ENCODE measurements at places on chromosomes 4 and X. TPM values are rescaled to one million over a fixed set of nuclear protein-coding genes. Genes with fewer than 3 reads are reported as not detected.

- no peak for DNase-seq
Measured at GRCh38 chrX:138875472-138875871, 164.0 kb upstream of the FGF13 start.

- no peak for DNase-seq
Measured at GRCh38 chrX:77398330-77398954, 48.7 kb upstream of the FGF16 start.

DNA sequence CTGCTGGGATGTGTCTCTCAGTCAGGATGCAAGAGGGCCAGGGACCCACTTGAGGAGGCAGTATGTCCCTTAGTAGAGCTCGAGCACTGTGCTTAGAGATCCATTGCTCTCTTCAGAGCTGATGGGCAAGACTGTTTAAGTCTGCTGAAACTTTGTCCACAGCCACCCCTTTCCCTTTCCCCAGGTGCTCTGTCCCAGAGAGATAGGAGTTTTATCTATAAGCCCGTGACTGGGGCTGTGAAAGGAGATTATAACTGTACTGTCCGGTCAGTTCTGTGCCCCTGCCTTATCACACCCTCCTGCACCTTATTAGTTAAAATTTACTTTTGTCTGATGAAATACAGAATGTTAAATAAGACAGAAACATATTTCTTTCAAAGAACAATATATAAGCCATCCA lies 378.4 kb downstream of the PABPC4L start:
- DNase-seq: no peak

DNA sequence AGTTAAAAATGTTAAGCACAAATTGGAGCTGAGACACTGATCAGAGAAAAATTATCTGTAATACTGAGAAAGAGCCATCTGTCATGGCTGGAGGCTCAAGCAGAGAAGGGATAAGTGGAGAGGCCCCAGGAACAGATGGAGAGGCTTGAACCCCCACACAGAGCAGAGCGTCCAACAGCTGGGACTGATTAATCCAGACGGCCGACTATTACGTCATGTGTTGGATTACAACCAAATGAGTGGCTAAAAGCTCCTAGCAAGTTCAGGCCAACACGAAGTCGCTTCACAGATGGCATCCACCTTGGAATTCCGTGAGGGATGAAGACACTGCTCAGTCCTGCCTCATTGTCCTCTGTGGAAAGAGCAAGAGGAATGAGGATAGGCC lies 57.7 kb upstream of the ATXN3L start:
- DNase-seq: no peak

GRCh38 chr4:153668647-153669046 lies 15.4 kb upstream of the TLR2 start:
- DNase-seq: no peak

DNA sequence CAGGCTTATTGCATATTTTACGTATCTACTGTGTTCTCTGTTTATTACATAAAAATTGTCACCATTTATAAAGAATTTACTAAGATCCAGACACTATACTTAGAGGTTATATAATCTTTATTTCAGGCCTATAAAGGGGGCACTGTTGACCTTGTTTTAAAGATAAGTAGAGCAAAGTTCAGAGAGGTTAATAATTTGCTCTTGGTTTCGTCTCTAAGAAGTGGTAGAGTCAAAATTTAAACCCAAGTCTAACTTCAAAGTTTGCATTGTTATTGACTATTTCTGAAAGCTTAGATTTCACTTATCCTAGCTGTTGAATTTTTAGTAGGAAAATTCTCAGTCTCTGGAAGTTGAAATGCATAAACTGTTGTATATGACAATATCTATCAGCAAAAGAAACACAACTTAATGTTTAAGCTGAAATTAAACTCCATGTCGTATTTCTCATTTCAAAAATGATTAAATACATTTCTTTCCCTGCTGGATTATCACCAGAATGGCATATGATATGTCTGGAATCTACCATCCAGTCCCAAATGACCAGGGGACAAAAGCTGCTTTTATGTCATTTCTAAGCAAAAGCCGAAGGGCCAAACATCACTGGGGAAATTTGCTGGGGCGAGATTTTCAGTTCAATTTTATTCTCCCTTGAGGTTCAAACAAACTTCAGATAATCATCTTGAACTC lies 138.4 kb downstream of the SLC7A11 start:
- DNase-seq: no peak

- no peak for DNase-seq
Measured at GRCh38 chrX:136192839-136193414, 45.6 kb downstream of the FHL1 start.

- no peak for DNase-seq
Measured at GRCh38 chrX:19709117-19709811, 178.1 kb downstream of the SH3KBP1 start.

- no peak for DNase-seq
Measured at GRCh38 chr4:109979920-109980717, 67.4 kb downstream of the EGF start.

- no peak for DNase-seq
Measured at GRCh38 chrX:153517946-153518834, 748 bp downstream of the ATP2B3 start.

DNA sequence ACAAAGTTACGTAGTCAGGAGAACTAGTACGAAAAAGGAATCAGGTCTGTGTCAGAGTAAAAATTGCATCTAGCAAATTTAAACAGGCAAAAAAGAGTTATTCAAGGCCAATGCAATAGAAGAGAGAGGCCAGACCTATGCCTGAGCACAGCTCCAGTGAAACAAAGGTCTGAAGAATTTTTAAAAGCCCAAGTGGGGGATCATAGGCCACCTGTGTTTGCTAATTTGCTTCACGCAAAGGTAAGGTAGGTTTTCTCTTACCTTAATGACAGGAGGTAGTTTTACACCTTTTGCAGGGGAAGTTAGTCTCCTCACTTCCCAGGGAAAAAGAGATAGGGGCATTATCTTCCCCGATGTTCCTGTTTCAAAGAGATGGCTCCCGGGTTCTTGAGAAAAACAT lies 448.6 kb upstream of the TECRL start:
- no peak for DNase-seq

- DNase-seq: no peak
Measured at GRCh38 chr4:123495530-123495929, 98.9 kb downstream of the SPRY1 start.

- DNase-seq: no peak
Measured at GRCh38 chr4:107654694-107655093, 65.3 kb downstream of the PAPSS1 start.

- no peak for DNase-seq
Measured at GRCh38 chr4:2954358-2955185, 8.6 kb downstream of the NOP14 start.

GRCh38 chr4:123365412-123365811 lies 31.2 kb upstream of the SPRY1 start:
- DNase-seq: no peak

DNA sequence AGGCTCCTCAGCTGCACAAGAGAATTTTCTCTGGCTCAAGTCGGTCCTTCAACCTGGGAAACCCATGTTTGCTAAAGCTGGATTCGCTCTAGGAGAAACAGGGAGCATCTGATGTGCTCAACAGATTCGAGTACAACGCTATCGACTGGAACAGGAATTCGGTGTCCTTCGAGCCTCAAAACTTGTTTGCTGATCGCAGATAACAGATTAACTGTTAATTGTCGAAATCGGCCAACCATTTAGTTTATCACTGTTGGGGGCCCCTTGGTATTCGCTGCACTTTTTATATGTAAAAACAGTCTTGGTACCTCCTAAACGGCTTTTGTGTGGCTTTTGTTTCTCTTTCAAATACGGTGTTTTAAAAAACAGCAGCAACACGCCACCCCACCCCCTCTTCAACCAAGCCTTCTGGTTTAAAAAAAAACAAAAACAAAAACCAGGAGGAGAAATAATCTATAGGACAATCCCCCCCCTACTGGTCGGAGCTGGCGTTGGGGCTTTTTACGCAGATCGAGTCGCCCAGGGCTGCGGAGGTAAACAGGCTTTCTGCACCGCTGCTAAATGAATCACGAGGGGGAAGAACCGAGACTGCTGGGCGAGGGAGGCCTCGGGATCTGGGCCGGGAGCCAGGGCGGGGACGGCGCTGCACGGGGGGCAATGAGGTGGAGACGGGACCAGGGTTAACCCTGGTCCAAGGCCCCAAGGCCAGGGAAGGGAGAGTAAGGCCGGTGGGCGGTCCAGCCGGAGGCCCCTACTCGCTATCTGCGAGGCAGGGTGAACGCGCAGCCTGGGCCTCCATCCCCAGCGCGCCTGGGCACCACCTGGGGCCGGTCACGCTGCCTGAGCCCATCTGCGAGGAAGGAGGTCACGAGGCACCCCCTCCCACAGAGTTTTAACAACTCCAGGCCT lies 71.7 kb upstream of the BCOR start:
- no peak for DNase-seq

DNA sequence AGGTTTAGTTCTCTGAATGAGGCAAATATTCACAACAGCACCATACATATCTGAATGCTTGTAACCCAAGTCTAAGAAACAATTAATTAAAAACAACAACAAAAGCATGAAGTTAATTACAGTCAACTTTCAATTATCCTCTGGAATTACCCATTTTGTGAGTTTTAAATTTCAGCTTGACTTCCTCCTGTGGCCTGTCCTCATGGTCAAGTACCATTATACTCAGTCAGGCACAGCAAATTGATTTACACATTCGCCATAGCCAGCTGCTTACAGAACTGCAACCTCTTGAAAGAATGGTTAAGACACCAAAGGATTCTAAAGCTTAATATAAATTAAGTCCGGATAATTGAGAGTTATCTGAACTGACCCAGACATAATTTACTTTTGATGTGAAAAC lies 306.5 kb downstream of the CAMK2D start:
- no peak for DNase-seq

GRCh38 chr4:83010111-83010521 lies 507 bp downstream of the LIN54 start:
- no peak for DNase-seq

DNA sequence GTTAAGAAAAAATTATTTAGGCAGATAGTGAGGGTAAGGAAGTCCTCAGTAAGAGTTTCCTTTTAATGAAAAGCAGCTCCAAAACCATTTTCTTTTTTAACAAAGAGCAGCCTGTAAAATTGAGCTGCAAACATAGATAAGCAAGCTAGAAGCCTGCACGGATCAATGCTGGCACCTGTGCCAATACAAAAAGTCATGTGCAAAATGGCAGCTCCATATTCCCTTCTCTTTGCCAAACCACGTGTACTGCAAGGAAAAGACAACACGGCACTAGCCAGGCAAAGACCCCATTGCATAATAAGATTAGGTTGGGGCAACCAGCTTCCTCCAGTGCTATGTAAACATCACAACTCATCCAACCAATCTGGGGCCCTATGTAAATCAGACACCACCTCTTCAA lies 268.4 kb upstream of the INTU start:
- DNase-seq: no peak

Gene SLC35A2
- 18.9 TPM for polyA plus RNA-seq

Gene AKAP14
- not detected for polyA plus RNA-seq

Gene ETDB
- not detected for polyA plus RNA-seq

Gene TMEM271
- not detected for polyA plus RNA-seq

Gene RS1
- not detected for polyA plus RNA-seq

Gene SLC26A1
- 0.20 TPM for polyA plus RNA-seq

Gene ARL9
- polyA plus RNA-seq: 0.23 TPM

Gene PRDM8
- 13.7 TPM for polyA plus RNA-seq

Gene SSX4B
- polyA plus RNA-seq: not detected

Gene TNIP3
- not detected for polyA plus RNA-seq

Gene HHIP
- 9.1 TPM for polyA plus RNA-seq

Gene SNCA
- 10.8 TPM for polyA plus RNA-seq

Gene NDNF
- 22.2 TPM for polyA plus RNA-seq

Gene MAGEA1
- not detected for polyA plus RNA-seq

All from urinary bladder (tissue), 4 donors.